Heart right ventricle (tissue), 16 donors: ENCODE measurements at places on chromosomes 7 and 10. TPM values are rescaled to one million over a fixed set of nuclear protein-coding genes. Genes with fewer than 3 reads are reported as not detected.

ASIC3 gene
- total RNA-seq: 3.6 TPM

GRCh38 chr7:85890244-85890811 is 703.5 kb upstream of the SEMA3D start:
- no peak for DNase-seq

- DNase-seq: no peak
Measured at GRCh38 chr7:71665716-71666115, 533.8 kb downstream of the GALNT17 start.

DNA sequence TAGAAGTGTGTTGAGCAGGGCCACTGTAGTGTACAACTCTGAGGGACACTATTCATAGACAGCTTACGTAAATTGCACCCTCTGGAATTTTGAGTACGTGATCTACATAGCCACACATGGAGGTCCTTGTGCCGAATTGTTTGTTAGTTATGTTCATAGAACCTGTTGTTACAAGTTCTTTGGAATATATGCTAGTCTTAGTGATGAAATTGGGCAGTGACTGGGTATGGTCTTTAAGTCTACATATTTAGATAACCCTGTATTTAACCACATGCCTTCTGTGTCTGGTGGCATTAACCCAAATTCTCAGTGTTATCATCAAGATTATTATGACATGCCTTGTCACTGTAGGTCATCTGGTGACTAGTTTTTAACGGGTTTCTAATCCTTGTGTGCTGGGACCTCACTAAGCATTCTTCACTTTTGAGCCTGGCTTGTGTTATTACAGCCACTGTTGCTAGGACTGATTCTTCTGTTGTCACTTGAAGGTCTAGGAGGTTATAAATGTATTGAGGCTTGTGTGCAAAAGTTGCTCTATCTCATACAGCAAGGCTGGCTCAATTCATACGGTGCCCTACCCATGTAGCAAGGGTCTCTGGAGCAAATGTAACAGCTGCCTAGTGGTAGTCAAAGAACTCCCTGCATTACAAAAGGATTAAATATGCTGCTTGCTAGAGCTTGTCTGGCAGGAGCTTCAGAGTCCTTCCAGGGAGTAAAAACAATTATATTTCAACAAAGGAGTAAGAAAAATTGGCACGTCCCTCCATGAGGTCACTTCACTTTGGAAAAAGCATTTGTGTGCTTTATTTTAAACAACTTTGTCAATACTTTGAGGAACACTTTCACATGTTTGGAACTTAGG is 65.4 kb downstream of the CDK14 start:
- no peak for DNase-seq

DNA sequence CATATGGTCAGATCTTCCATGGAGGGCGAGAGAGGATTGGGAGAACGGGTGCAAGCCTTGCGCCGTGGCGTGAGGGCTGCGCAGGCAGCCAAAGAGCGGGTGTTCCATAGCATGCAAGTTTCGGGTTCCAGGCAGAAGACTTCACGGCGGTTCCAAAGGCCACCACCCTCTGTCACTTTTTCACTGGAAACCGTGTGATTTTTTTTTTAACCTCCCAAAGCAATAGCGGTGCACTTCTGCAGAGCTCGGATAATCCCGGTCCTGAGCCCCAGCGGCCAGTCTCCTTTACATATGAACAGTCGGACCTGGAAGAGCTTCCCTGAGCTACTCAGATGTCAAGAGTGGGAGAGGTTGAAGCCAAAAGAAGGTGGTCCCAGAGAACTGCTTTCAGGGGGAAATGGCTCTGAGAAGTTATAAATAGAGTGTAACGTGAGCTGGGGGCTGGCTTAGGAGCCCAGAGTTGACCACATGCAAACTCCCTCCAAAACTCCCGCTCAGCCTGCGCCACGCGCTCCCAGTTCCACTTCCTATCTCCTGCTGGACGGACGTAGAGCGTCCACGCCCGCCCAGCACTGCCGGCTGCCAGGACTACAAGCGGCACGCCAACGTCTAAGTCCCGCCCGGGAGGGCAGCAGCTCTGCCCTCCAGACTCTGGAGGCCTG is at the start of gene MEOX2:
Gene MEOX2, minus strand, starts transcription at position 389 of the 662 bp plus-strand sequence. Its CDS starts 281 bp downstream, at position 108.
- peak; percentile 86 for DNase-seq

DNA sequence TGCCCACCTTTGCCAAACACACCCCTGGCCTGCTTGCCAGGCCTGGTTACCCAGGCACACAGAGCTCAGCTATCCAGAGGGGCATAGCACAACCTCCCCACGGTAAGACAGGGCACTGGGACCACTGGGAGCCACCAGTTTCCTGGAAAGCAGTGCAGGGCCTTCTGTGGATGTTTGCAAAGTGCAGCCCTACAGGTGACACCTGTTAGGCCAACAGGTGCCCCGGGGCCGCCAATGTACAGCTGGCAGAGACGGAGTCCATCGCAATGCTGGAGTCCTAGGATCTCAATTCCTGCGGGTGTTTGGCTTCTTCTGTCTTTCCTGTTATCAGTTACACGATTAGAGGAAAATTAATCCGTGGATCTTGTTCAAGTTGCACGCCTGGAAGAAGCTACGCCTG is 94.9 kb downstream of the NPTX2 start:
- no peak for DNase-seq

WAPL gene
- total RNA-seq: 26.7 TPM

- no peak for DNase-seq
Measured at GRCh38 chr7:54559401-54559800, 17.2 kb downstream of the VSTM2A start.

C10orf95 gene
- not detected for total RNA-seq

- no peak for DNase-seq
Measured at GRCh38 chr10:48389272-48389671, 82.8 kb downstream of the MAPK8 start.

FMC1 gene
- total RNA-seq: 52.2 TPM

SGMS1 gene
- 21.3 TPM for total RNA-seq

DNA sequence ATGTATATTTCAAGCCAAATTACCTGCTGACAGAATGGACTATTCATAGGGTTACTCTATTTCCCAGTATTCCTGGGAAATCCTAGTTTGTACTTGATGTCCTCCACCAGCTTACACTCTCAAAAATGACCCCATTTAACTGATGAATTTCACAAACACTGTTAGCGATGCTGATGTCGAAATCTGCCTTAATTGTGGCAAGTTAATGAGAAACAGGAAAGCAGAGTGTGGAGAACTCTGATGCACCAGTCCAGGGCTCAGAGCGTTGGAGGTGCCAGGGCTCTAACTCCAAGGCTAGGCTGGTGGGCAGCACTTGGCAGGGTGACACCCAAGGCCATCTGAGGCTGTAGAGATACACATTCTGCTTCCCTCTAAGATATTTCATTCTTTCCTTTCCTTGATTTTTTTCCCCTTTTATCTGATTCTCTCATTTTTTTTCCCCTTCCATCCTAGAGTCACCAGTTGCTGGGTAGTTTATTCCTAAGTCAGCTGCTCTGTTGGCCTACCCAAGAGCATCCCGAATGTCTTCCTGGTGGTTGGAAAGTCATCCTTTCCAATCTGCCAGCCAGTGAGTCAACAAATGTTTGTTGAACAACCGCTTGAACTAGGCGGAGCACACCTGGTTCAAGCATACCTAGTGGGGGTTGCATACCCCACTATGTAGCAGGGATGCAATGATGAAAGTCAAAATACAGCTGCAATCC is 525.0 kb upstream of the NRP1 start:
- DNase-seq: no peak

CUBN gene
- 0.25 TPM for total RNA-seq

GRCh38 chr10:68666280-68666760 is 54.7 kb upstream of the CCAR1 start:
- DNase-seq: no peak

PRF1 gene
- 2.8 TPM for total RNA-seq

- DNase-seq: no peak
Measured at GRCh38 chr7:23020742-23021401, 6.9 kb upstream of the HYCC1 start.

DNA sequence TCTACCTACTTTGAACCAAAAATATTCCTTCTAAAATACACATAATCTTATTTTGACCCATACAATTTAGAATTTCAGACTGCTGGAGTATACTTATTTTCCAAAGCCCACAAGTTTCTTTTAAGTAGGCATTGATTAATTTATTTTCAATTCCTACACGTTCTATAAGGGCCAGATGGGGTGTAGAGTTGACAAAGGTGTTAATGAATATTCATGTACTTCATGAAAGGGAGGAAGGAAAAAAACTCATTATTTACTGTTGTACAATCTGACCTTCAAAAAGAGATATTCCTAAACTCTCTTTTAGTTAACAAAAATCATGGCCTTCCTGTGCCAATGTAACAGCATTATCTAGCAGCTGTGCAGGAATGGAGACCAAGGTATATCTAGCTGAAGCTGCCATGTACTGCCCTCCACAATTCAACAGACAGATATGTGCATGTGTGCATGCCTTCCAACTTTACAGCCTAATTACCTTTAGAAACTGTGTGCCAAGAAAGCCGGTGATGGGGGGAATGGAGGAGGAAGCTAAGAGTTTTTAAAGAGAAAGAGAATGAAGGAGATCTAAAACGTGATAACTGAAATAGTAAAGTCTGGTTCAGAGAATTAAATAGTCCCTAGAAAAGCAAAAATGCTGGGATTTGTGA is 108.9 kb downstream of the UPF2 start:
- no peak for DNase-seq

- peak; percentile 72 for DNase-seq
Measured at GRCh38 chr10:71244431-71245419, 32.4 kb downstream of the UNC5B start.

GRCh38 chr7:34991938-34992840 is 45.1 kb downstream of the DPY19L1 start:
- no peak for DNase-seq

GPC2 gene
- total RNA-seq: 0.11 TPM

TMEM213 gene
- not detected for total RNA-seq

GRCh38 chr10:123706236-123706635 is 40.1 kb downstream of the GPR26 start:
- no peak for DNase-seq

DNA sequence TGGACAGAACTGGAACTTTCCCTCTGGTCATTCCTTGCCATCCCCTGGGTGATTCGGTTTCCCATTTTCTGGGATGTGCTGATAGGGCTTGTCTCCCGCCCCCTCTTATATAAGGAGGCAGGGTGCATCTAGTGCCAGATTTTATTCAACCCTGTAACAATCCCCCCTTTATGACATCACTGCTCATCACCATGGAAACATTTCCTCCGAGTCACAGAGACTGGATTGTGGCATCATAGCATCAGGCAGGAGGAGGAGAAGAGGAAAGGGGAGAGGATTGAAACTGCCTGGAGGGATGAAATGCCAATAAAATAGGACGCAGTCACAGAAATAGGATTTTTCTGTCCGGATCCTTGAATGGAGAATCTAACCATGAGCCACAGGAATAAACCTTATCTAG is 25.0 kb downstream of the SORCS3 start:
- DNase-seq: no peak

- no peak for DNase-seq
Measured at GRCh38 chr7:150307129-150307528, 16.0 kb upstream of the LRRC61 start.

- DNase-seq: no peak
Measured at GRCh38 chr7:138470391-138471157, 10.5 kb downstream of the TRIM24 start.

DNA sequence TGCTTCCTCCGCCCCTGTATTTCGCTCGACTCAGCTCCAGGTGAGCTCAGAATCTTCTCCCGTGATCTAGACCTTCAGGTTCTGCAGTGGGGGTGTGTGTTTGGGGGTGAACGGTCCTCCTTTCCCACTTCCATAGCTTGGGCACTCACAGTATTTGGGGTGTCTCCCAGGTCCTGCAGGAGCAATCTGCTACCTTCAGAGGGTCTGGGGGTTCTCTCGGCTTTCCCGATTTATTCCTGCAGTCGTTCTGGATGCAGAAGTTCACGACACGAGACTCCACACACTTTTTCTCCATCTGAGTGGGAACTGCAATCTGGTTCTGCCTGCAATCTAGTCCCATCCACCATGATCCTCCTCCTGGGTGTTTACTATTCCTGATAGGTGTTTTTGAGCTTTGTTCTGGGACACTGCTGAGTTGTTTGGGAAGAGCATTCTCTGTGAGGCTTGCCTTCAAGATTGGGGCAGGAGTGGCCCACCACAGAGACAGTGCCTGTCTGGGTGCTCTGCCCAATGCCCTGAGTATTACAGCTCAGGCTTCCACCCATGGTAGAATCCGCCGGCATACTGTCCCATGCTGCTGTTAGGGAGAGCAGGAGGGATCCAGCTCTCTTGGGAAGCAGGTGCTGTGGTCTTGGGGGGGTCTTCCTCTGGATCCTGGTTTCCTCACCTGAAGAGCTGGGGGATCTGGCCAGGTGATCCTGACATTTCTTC is 29.8 kb downstream of the JAKMIP3 start:
- no peak for DNase-seq
